Posterior cingulate gyrus (tissue), 11 donors: ENCODE measurements at places on chromosomes 6 and 20.
A peak's percentile ranks its signal among the peaks of the same experiment; 100 is the strongest.

GRCh38 chr20:17614176-17614811 is 44.4 kb downstream of the DSTN start:
- no peak for DNase-seq

GRCh38 chr6:157620944-157621343 is 202.1 kb upstream of the SNX9 start:
- DNase-seq, result no peak

- DNase-seq, result no peak
Measured at GRCh38 chr20:23683807-23684206, 5.0 kb downstream of the CST4 start.

DNA sequence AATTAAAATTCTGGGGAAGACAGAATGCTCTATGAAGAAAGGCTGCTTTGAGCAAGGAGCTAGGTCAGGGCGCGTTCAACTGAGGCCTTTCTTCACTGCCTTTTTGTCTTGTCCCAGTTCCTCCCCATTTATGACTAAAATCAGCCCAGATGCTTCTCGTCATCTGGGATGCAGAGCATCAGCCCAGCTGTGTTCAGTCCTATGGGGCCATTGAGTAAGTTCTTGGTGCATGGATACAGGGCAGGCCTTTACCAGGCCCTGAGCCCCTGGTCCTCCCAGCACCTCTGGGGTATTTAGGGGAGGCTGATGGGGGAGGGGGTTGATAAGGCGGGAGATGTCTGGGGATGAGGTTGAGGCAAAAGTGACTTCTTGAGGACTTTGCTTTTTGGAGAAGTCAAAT is 55.7 kb downstream of the PTPN1 start:
- no peak for DNase-seq

DNA sequence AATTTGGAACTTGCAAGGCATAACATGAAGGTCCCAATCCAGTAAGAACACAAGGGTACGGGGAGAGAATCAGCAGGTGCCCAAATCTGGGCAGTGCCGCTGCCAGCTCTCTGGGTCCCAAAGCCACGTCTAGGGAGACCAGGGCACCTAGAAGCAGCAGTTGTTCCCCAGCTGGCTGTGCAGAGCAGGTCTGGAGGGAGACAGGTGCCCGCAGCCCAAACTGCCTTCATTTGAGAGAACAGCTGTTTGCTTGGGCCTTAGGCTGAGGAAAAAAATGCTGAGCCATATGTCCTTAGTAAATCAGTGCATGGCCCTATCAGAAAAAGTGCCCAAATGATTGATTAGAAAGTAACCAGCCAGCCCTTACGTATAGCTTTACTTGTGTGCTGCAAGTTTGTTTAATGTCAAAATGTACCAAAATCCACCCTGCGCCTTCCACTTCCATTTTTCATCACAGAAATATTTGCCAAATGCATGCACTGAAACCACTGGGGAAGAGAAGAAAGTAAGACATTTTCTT is 9.1 kb upstream of the PRELID3B start:
- no peak for DNase-seq

DNA sequence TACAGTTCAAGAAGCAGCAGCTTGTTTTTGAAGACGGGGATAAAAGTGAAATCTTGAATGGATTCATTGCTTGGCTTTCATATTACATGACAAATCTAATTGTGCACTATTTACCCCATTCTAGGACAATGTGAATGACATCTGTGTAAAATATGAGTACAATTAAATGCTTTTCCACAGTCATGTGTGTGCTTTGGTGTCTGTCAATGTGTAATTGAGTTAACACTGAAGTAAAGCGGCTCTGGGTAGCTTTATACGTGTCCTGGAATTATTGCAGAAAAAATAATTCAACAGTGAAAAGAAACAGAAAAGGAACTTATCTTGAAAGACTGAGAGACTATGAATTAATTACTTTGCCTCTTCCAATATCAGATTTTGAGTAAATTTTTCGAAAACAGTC is 233.5 kb upstream of the HS3ST5 start:
- DNase-seq, result no peak

DNA sequence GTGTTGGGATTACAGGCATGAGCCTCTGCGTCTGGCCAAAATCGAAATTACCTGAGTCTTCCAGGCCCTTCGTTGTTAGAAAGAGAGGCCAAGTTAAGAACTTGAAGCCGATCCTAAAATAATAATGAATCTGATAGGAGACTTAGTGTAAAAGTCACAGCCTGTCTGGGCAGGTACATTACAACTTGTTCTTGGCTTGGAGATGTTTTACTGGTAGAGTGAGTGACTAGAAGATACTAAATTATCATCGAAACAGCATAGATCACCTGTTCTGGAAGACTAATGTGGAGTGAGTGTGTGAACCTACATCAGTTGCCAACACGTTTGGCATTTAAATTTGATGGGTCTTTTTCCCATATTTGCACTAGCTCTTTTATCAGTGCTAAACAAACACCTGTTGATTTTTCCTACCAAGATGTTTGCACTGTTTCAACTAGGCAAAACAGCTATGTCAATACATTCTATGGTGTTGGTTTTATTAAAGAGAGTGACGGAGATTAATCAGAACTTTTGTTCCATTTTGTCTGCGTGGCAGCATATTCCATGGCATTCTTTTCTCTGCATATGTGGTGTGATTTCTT is 4.6 kb upstream of the TMEM217 start:
- DNase-seq, result no peak

DNA sequence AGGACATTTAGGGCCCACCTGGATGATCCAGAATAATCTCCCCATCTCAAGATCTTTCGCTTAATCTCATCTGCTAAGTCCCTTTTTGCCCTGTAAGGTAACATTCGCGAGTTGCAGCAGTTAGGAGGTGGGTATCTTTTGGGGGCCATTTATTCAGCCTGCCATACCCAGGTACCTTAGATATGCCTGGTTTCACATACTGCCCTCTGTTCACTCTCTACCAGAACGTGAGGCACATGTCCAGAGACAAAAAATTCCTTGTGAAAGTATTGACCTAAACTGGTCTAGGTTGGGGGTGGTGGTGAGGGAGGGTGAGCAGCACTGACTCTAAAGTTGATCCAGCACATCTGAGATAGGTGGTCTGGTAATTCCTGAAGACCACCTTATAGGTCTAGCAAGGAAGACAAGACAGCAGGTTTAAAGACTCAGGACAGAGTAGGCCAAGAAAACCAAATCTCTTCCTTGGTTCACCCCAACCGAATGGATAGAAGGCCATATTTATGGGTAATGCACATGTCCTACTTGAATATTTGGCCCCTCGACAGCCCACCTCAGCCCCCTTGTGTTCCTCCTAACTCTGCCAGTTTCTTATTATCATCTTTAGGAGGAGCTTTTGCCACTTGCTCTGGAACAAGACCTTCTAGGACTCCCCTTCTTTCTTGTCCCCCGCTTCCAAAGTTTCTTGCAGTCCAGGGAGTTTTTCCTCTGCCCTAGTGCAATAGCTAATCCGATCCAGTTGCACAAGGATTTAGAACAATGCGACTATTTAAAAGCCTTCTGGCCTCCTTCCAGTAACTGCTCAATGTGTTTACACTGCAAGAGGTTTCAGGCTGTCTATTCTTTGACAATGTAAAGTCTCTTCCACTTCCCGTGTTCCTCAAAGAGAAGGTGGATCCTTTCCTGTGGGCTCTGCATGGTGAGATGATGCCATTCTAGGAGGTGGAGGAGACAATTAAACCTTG is 213.0 kb upstream of the LAMP5 start:
- no peak for DNase-seq

DNA sequence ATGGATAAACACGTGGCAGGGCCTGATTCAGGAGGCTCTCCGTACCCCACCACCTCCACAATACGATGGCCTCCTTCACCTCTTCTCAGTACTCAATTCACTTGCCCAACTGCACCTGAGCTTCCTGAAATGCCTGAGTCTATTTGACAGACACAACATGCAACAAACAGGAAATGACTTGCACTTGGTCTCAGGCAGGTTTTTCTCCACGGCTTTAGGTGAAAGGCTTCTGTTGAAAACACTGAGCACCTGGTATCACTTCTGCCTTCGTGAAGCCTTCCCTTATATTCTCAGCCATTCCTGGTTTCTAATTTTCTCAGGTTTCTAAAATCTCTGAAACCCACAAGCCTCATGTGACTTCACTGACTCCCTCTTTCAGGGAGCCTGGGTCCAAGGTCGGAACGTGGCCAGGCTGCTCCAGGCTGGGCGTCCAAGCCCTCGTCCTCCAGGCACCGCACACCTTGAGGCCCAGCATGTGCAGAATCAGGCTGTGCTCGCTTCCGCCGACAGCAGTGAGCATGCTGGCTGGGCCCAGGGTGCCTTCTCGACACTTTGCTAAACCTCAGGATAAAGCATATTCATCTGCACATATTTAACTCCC is 34.7 kb downstream of the TAF4 start:
- DNase-seq, result no peak

DNA sequence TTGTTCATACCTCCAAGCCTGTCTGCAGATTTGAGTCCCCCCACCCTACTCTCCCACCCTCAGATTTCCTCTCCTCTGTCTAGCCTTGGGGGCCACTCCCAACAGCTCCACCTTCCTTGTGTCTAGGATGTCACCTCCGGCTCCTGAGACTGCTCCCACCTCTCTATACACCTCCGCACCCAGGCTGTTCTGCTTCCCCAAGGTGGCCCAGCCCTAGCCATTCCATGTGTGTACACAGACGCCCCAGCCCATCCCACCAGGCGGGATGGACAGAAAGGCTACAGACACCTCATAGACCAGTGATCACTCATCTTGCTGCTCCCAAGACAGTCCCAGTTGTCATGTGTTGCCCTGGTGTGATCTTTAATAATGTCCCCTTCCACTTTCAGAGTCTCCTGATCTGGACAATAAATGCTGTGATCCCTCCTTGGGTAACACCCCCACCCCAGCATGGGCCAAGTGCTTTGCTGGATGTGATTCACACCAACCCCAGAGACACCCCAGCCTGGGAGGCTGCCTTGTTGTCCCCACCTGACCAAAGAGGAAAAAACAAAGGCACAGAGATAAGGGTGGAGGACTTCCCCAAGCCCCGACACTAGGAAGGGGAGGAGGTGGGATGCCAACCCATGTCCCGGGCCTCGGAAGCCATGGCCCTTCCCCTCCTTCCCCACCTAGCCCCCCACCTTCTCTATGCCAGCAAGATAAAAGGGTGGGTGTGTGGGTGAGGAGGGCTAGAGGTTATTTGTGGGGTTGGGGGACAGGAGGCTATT is 36.1 kb downstream of the MDFI start:
- DNase-seq, result peak; percentile 37

GRCh38 chr6:15916581-15916980 is 212.3 kb upstream of the MYLIP start:
- DNase-seq, result no peak

DNA sequence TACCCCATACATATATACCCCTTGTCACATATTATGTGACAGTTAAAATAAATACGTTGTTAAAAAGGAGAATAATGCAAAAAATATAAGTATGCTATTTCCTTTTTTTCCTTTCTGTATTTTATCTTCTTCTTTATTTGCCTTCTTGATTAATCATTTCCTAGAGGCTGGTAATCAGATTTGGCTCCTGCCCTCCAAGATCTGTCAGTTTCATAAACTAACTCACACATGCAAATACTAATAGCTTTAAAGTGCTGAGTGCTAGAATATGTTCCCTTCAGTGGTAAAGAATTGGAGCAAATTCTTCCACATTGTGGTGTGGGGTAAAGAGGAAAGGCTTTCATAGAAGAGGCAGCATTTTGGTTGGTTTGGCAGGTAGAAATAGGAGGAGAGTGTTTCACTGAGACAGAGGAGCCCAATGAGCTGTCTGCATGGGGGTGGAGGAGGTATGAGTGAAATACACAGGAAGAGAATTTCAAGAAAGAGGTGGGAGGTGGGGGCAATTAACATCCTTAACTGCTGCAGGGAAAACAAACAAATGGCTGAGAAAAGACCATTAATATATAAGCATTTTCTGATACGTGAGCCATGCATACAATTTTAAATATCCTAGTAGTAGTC is 523.9 kb downstream of the BMP2 start:
- no peak for DNase-seq

DNA sequence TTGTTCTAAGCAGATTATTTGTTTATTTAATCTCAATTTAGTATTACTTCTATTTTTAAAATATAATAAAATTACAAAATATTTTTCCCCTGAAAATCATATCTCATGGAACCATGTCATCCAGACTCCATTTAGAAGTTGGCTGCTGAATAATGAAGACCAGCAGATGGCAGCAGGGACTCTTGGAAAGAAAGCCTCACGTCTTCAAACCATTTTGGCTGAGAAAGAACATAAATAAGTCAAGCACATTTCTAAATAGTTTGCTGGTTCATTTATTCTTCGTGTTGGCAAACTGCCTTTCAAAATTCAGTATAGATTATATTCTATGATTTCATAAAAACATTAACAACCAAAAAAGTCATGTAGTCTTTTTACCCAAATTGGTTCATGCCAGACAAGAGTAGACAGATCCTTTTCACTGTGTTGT is 71.7 kb downstream of the RCAN2 start:
- peak; percentile 89 for DNase-seq

- no peak for DNase-seq
Measured at GRCh38 chr20:41437836-41438235, 71.2 kb upstream of the EMILIN3 start.

GRCh38 chr6:151091571-151091970 is 148.2 kb upstream of the AKAP12 start:
- DNase-seq, result no peak

DNA sequence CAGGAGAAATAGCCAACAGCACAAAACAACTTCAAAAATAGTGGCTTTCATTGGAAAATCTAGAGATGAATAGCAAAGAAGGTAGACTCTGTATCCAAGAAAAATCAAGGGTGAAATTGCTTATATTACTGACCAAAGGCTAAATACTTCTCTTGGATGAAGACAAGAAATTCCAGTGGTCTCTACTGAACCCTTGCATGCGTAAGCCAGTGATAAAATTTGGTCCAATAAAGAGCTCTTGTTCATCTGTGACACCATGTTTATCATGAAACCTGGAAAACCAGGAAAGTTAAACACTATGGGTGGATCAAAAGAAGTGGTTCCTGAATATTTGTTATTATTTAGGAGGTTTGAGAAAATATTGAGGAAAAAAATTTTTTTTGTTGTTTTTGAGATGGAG is 25.6 kb upstream of the SASH1 start:
- DNase-seq, result no peak

- DNase-seq, result no peak
Measured at GRCh38 chr6:108779536-108780275, 68.5 kb upstream of the ARMC2 start.

DNA sequence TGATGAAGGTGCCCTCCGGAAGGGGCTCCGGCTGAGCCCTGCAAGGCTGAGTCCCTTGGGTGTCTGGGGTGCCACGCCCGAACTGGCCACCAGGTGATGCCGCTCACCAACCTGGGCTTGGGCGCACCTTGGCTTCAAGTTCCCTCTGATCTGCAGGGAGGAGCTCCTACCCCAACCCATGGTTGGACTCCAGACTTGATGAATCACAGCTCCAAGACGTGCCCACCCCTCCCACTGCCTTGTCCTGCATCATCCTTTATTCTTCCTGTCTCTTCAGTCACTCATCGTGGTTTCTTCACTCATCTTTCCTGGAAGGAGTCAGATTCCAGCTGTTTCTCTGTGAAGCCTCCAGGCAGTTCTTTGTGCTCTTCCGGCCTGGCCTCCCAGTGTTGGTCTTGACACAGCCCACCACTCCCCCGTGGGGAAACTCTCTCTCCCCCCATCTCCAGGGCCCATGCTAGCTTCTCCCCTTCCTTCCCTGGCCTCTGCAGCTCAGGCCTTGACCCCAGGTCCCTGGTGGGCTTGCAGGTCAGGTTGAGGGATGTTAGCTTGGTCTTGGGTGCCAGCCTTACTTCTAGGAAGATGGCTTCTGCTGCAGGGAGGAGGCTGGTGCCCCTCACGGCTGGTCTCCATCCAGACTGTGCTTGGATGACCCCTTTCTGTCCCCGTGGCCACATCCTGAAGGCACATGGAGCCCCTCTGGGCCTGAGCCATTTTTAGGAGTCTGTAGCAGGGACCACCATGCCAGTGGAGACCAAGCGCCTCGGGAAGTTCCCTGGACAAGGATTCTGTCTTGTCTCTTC is 2.6 kb upstream of the ZBP1 start:
- DNase-seq, result peak; percentile 28
